ENCODE measurements at places on chromosomes 7 and 10.

- DNase-seq, result no peak
These were observed 119.9 kb downstream of the FANK1 start for GRCh38 chr10:126016156-126016805.

GRCh38 chr7:151382079-151382885 is 27.6 kb downstream of the WDR86 start:
- no peak for DNase-seq

- no peak for DNase-seq
These were observed 141.4 kb upstream of the FOXP2 start for GRCh38 chr7:114273218-114273617.

DNA sequence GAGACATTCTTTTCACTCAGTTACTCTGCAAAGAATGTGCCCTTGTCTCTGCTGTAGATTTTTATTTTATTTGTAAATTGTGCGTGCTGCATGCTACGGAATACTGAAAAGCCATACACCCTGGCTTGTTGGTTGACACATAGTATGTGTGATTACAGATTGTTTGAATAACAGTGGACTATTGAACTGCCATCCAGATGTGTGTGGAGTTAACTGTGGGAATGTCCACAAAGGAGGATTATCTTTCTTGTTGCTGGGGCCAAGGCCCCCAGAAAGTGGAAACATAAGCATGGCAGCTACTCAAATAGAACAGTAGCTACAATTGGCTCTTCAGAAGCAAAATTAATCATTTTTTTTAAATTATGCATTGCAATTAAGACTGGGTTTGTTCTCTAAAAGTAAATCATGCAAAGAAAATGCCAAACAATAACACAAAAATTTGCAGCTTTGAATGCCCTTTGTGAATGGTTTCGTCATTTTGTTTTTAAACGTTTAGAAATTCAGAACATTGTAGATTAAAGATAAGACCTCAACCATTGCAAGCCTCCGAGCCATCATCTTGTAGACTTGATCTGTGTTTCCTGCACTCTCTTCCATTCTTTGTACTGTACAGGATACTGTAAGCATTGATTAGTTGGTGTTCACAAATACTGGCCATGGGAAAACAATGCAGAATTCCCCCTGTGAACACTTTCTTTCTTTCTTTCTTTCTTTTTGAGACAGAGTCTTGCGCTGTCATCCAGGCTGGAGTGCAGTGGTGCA is 210.3 kb upstream of the TCF7L2 start:
- no peak for DNase-seq

DNA sequence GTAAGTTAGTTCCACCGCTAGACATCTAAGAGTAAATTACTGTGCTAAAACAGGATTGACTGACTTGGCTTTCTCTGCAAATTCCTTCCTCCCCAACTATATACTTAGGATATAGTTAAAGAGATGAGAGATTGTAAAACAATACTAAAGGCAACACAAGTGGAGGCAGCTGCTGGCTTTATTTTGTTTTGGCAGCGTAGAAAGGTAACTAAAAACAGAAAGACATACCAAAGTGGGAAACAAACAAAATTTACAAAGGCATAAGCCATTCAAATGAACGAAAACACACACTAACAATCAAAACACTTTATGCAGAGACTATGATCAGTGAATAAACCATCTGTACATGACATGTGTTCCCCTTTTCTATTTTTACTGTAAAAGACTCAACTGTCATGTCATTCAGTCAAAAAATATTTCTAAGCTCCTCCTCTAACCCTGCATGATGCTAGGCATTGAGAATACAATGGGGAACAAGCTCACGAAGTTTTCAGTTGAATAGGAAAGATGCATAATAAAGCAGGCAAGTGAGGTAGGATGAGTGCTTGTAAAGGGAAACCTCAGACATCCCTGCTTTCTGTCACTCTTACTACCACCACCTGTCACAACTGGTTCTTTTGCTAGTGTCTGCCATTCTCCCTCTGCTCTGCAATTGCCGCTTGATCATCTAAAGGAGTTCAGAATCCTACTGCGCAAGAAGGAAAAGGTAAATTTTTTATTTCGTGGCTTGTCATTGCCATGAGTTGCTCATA is 64.2 kb upstream of the COL1A2 start:
- DNase-seq, result no peak

DNA sequence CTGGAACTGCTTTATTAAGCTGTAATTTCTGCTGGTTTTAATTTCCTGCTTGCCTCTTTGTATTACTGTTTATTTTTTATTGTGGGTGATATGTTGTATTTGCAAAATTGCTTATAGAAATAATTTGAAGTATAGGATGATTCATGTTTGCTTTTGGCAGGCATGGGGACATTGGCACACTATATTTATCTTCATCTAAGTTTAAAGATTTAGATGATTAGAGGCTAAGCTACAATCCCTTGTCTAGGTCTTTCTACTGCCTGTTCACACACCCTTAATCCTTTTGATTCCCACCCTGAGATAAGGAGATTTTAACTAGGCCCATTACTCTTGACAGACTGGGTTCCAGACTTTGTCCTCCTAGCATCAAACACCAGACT is 182.8 kb upstream of the KAT6B start:
- DNase-seq, result no peak
